ENCODE measurements at places on chromosomes 11 and 22. TPM values are rescaled to one million over a fixed set of nuclear protein-coding genes. Genes with fewer than 3 reads are reported as not detected.

DNA sequence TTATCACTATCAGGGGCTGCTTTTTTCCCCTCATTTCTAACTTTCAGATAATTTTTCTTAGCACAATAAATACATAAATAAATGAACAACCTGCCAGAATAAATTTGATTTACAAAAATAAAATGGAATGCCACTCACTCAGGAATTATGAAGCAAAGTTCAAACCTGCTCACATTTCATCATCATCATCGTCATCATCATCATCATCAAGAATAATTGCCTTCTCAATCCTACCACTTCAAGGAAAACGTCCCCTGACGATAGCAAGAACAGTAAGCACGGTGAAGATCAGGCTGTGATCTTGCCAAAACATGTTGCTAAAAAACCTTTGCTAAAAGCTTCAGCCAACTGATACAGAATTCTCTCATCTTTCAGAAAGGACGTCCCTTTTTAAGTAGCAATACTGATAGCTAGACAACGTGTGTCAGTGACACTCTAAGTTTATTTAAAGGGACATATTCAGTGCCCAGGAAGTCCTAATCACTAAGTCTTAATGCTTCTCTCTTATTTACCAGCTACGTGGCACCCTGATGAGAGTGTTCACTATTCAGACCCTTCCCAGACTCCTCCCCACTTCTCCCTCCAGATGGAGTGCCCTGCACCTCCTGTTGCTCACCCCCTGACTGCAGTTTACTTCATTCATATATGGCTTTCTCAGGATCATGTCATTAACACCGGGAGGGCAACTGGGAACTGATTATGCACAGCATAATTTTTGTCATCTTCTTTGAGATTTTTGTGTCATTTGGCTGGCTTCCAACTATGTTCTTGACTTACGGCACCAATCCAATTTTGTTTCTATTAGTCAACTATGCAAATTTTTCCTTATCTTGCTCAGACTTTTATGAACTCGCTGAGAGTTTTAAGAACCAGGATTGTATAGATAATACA, 200.1 kb upstream of the GUCY1A2 start:
- no peak for DNase-seq

PLXNB2 gene
- total RNA-seq = 55.5 TPM

MS4A6A gene
- total RNA-seq = 0.60 TPM

ACRV1 gene
- not detected for total RNA-seq

CCDC81 gene
- 0.53 TPM for total RNA-seq

SMIM35 gene
- total RNA-seq = not detected

BIK gene
- 0.46 TPM for total RNA-seq

TMEM191C gene
- 0.56 TPM for total RNA-seq

Data from pulmonary artery endothelial cell (primary cell).